ENCODE measurements at places on chromosomes 7 and 10. TPM values are rescaled to one million over a fixed set of nuclear protein-coding genes. Genes with fewer than 3 reads are reported as not detected.
A peak's percentile ranks its signal among the peaks of the same experiment; 100 is the strongest.

DNA sequence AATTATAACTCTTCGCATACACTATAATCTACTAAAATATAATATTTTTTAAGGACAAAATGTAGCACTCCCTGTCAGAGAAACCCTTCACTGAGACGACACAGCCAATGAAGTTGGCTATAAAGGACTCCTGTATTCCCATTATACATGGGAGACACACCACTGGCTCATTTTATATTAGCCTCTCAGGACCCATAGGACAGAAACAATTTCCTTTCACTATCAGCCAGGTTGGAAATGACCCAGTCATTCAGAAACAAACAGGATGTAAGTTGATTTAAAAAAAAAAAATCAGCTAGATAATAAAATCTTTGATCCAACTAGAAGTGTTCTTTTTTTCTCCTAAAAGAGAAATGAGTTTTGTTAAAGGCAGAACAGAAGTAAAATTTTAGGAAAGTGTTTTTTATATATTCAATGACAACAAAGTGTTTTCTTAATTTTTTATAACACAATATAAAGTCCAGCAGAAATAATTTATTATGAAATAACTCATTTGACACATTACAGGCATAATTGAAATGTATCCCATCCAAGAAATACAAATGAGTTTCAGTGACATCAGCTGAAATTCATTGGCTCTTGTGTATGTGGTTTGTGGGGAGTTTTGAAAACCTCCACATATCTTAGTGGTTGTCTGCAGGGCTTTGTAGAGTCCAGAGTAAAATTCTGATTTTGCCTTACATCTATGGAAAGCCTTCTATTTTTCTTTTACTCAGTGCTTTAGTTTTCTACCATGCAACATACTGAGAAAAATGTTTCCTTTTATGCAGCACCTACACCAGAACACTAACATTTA lies 64.1 kb downstream of the CTTNBP2 start:
- DNase-seq: no peak
- H3K36me3 ChIP-seq: no peaks in the 10 kb centered on the region
- no peaks in the 10 kb centered on the region for H3K27me3 ChIP-seq
- H3K27ac ChIP-seq: no peak overlapping the region

Gene BEND7
- total RNA-seq: 0.35 TPM

GRCh38 chr7:116340943-116341907 lies 130.9 kb downstream of the TES start:
- H3K4me1 ChIP-seq: peaks cover 4% of the 10 kb centered on the region
- DNase-seq: no peak
- no peak overlapping the region for H3K4me3 ChIP-seq
- no peaks in the 10 kb centered on the region for H3K27me3 ChIP-seq
- no peaks in the 10 kb centered on the region for H3K36me3 ChIP-seq

DNA sequence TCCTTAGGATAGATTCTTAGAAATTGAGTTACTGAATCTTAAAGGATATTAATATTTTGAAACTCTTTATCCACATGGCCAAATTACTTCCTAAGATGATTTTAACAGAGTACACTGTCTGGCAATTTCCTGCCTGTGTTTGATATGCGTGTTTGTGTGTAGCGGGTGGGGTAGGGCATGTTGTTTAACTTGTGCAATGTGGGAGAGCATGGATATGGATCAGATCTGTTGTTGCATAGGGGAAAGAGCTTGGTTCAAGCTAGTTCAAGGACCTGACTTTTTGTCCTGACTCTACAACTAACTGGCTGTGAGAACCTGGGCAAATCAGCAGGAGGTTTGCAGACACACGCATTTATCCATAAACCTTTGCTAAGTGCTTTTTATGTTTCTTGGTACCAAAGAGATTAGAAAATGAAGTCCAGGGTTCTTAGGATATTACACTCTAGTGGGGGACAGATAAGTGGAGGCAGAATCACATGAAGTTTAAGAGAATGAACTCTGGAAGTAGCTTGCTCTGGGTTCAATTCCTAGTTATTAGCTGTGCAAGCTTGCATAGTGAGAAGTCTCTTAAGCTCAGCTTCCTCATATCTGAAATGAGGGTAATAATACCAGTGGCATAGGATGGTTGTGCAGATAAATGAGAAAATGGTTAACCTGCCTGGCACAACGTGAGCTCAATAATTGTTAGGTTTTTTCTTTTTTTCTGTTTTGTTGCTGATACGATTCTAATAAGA lies 96.3 kb upstream of the PRR15 start:
- no peak overlapping the region for H3K27ac ChIP-seq
- H3K36me3 ChIP-seq: no peaks in the 10 kb centered on the region
- DNase-seq: no peak
- no peaks in the 10 kb centered on the region for H3K27me3 ChIP-seq
- H3K4me3 ChIP-seq: no peak overlapping the region
- H3K4me1 ChIP-seq: no peaks in the 10 kb centered on the region

- no peak for DNase-seq
- no peaks in the 10 kb centered on the region for H3K36me3 ChIP-seq
- H3K4me1 ChIP-seq: no peaks in the 10 kb centered on the region
- no peaks in the 10 kb centered on the region for H3K27me3 ChIP-seq
- no peak overlapping the region for H3K4me3 ChIP-seq
- H3K27ac ChIP-seq: no peak overlapping the region
Observed at GRCh38 chr7:14170872-14171271, 181.4 kb upstream of the ETV1 start.

DNA sequence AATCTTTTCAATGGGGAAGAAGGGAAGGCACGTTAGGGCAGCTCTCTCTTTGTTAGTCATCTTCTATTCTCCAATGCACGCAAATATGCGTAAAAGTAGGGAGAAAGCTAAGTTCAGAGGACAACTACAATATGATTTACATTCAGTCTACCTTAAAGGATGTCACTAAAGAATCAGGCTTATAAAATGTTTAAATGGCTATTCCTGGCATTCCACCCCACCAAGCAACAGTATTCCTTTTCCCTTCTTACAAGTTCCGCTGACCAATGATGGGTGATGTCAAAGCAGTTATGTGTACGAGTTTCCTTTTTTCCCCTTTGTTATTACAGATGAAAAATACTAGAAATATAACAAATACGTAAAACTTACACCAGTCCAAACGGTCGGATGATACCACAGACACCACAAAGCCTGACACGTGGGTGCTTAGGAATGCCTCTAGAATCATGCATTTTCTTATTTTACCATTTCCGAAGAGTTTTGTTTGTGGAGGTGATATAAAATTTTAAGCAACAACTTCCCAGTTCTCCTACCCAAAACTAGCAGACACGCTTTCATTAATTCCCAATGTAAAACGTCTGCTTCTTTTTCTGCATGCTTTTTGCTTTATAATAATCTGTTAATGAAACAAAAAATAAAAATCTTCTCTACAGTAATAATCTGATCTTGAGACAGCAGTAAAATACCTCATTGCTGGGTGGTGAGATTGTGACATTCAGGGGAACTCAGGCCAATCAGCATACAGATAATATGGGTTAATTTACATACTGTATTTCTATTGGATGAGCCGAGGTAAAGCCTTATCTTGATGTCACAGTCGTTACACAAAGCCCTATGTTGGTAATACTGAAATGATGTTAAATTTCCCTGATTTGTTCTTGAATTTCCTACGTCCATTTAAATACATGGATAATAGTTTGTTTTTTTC lies 708 bp upstream of the GPR85 start:
- no peaks in the 10 kb centered on the region for H3K4me1 ChIP-seq
- H3K27me3 ChIP-seq: peaks cover 17% of the 10 kb centered on the region
- H3K27ac ChIP-seq: no peak overlapping the region
- no peak overlapping the region for H3K4me3 ChIP-seq

GRCh38 chr10:75899816-75900390 lies 468.5 kb downstream of the LRMDA start:
- peaks cover 3% of the 10 kb centered on the region for H3K27me3 ChIP-seq
- DNase-seq: no peak
- no peaks in the 10 kb centered on the region for H3K4me1 ChIP-seq
- H3K4me3 ChIP-seq: no peak overlapping the region

- peaks cover 55% of the 10 kb centered on the region for H3K36me3 ChIP-seq
- no peak for DNase-seq
- H3K4me1 ChIP-seq: peaks cover 75% of the 10 kb centered on the region
Observed at GRCh38 chr7:150629347-150629746, 2.8 kb downstream of the GIMAP6 start.

- H3K4me1 ChIP-seq: no peaks in the 10 kb centered on the region
- H3K4me3 ChIP-seq: no peak overlapping the region
- H3K27me3 ChIP-seq: no peaks in the 10 kb centered on the region
- no peak for DNase-seq
- no peaks in the 10 kb centered on the region for H3K36me3 ChIP-seq
- H3K27ac ChIP-seq: no peak overlapping the region
Observed at GRCh38 chr7:40604601-40605438, 470.0 kb downstream of the SUGCT start.

DNA sequence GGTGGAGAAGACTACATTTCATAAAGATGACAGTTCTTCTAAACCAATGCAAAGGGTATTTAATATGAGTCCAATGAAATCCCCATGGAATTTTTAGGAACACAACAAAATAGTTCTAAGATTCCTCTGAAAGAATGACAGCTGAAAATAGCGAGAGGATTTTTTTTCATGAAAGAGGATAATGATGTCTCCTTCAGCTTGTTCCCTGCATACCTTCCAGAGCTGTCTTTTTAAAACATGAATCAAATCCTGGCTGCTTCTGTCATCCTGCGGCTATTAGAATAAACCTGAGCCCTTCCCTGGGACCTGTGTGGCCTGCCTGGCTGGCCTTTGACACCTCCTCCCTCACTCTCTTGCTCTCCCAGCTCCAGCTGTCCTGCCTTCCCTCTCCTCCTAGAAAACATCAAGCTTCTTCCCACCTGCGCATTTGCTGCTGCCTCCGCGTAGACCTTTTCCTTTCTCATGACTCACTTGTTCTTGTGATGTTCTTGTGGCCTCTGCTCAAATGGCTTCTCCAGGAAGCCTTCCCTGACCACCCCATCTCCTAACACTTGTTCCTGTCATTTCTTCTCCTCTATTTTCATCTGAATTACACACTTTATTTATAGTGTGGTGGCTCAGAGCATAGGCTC lies 57.4 kb downstream of the EEPD1 start:
- H3K27ac ChIP-seq: peak overlapping the region; percentile 78
- DNase-seq: no peak
- no peaks in the 10 kb centered on the region for H3K36me3 ChIP-seq
- no peak overlapping the region for H3K4me3 ChIP-seq
- H3K4me1 ChIP-seq: peaks cover 30% of the 10 kb centered on the region
- H3K27me3 ChIP-seq: no peaks in the 10 kb centered on the region

DNA sequence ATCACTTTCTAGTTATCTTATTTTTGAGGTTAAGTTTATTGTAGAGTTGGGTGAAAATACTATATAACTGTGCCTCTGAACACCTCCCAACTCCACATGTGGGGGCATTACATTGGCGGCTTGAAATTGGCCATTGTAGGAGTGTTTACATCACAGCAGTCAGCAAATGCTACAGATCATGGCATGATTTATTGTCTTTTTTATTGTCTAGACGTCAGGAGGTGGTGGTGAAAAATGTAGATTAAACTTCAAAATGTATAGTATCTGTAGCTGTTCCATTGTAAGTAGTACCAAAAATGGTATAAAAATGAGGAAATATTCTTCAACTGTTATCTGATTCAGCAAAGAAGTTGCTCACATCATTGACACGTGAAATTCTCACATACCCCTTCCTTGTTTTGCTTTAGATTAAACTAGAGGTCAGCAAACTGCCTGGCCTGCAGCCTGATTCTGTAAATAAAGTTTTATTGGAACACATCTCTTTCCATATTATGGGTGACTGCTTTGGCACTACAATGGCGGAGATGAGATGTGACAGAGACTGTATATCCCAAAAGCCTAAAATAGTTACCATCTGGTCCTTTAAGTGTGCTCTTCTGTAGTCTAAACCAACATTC lies 35.0 kb downstream of the TAF3 start:
- H3K4me1 ChIP-seq: no peaks in the 10 kb centered on the region
- no peaks in the 10 kb centered on the region for H3K36me3 ChIP-seq
- H3K27ac ChIP-seq: no peak overlapping the region
- H3K27me3 ChIP-seq: no peaks in the 10 kb centered on the region
- DNase-seq: no peak
- H3K4me3 ChIP-seq: no peak overlapping the region

Gene TAS2R4
- 0.32 TPM for total RNA-seq

Gene STRIP2
- 1.7 TPM for total RNA-seq

Measured in CD4-positive, CD25-positive, alpha-beta regulatory T cell (primary cell).